ENCODE measurements at places on chromosomes 5 and 9. TPM values are rescaled to one million over a fixed set of nuclear protein-coding genes. Genes with fewer than 3 reads are reported as not detected.

Gene MEF2C
- not detected for total RNA-seq

Gene CATSPER3
- 0.48 TPM for total RNA-seq

Gene ADGRD2
- total RNA-seq, result not detected

Gene IFNK
- total RNA-seq, result not detected
